ENCODE measurements at places on chromosomes 4 and X.

DNA sequence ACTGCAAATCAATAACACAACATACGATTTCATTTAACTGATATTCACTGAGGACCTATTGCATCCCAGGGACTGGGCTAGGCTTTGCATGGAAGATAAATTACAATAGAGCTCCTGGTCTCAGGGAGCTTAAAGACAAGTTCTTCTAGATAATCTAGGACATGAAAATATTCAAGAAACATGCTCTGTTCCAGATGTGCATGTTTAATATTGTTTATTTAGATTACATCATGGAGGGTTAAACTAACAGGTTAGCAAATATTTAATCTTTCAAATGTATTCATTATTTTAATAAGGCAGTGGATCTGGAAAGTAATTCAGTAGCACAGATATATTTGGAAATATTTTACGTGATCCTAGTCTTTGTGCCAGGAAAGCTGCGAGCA is 2430.3 kb downstream of the PCDH7 start:
- DNase-seq = no peak

DNA sequence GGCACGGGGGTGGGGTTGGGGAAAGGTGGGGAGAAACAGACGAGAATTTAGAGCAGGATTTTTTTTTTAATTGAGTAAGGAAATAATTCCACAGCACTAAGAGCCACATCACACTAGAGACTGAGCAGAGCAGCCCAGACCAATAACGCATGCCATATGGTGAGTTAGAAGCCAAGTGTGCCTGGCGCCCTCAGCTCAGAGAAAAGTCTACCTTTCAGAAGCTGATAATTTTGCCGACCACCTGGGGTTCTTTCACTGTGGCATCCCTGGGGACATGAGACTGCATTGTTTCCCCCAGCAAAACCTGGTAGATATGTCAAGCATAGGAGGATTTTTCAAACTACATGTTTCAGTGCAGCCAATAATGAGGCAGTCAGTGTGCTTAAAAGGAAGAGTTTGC is 516.8 kb downstream of the SMARCA1 start:
- no peak for DNase-seq

DNA sequence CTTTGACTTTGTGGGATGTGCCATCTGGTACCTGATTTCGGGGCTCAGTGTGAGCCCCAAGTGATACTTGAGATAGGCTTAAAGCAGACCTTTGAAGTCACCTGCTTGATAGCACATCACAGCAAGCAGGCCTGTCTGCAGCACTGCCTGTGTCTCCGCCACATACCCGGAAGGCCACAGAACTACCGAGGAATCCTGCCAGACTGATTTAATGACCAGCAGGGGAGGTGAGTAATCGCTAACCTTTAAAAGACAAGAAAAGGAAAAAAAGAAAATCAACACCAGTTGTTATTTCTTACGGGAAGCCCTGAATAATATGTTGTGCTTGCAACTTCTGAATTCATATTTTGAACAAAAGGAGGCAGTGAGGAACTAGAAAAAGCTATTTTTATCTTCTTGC is 6.8 kb downstream of the PTCHD1 start:
- DNase-seq = no peak

DNA sequence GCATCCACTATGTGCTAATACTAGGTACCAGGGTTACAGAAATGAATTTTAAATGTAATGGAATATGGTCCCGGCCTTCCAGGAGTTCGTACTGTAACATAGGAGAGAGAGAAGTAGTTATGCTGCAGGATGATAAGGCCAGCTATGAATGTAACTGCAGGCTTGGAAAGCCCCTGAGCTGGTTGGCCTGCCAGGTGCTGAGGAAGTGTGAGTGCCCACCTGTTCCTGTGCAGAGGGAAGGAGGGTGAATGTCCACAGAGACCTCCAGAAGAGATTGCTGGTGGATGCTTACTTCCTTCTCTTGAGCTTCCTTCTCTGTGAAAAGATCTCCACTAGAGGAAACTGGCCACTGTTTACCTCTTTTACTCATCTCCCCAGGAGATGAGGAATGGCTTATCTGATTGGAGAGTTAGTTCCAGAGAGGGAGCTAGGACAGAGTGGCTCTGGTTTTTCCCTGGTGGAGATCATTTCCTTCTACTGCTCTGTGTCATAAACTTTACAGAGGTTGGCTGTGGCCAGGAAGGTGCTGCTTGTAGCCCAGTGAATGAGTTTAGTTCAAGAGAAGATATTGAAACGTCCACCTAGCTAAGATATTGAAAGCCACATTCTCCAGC is 114.0 kb upstream of the LNX1 start:
- DNase-seq = peak; percentile 14

DNA sequence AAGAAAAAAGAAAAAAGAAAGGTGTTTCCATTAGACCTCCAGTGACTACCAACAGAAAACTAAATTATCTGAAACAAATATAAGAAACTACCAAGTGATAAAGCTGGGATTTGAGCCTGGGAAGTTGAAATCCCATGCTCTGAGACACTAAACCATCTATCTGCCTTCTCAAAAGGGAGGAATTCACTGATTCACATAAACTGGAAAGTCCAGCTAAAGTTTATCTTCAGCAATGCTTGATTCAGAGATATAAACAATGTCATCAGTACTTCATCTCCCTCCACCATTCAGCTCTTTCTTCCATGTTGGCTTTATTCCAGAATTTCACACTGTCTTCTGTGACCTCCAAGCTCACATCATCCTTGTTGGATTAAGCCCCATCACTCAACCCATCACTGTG is 96.3 kb downstream of the IQCM start:
- DNase-seq = no peak

DNA sequence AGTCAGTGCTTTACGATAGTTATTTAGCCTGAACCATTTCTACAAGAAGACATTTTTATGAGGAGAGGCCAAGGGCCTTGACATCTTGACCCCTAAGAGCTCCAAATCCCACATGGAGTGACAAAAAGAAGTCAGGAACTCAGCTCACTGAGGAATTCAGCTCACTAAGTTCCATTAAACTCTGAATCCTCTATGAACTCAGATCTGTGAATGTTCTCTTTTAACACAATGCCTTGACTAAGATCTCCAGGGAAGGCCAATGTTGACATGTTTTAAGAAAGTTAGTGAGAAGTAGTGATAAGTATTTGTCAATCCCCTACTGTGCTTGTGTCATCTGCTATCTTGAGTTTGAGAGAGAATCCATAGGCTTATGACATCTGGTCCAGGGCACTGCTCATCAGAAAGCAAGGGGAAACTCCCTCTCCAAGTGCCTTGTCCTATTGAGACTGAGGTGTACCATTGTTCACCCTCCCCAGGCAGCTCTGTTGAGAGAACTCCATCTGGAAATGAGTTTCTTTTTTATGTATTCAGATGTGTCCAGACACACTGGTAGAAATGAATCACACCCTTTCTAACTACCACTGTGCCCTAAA is 68.7 kb upstream of the PCDH19 start:
- no peak for DNase-seq

DNA sequence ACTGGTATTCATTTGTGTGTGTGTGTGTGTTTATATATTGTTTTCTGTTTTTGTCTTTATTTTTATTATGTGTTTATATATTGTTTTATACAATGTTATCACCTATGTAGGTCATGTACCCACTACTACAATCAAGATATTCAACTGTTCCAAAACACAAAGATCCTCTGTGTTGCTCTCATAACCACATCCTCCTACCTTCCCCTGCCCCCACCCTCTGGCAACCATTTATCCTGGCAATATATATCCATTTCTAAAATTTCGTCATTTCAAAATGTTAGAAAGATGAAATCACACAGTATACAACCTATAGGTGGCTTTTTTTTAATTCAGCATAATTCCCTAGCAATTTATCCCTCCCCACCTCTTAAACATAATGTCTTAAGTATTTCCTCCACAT is 18.8 kb upstream of the RPL34 start:
- DNase-seq = no peak

- no peak for DNase-seq
Observed at GRCh38 chr4:140330311-140330900, 43.0 kb upstream of the SCOC start.

DNA sequence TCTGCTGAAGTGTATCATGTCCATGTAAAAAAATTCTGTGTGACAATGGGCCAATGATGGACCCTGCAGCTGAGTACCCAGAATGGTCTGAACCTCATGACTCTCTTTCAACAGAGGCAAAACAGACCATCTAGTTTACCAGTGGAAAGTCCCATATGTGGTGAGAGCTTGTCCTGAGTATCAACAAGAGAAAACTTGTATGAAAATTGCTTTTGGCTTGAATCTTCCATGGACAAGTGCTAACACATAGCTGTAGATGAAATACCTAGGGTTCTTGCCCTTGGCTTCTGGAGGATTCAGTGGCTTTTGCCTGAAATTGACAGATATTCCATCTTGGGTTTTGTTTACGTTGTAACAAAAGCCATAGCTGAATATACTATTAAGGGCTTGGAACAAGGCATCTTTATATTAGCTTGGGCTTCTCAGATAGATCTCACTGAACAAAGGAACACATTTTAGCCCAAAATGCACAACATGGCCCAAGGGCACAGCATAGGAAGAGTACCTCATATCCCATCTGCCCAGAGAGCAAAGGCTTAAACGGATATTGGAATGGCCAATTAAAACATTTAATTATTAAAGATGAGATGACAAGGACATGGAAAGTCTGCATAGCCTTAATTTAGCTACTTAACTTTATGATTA is 128.5 kb upstream of the HPGD start:
- DNase-seq = no peak

GRCh38 chrX:53992589-53992988 is 51.7 kb downstream of the PHF8 start:
- DNase-seq = no peak

DNA sequence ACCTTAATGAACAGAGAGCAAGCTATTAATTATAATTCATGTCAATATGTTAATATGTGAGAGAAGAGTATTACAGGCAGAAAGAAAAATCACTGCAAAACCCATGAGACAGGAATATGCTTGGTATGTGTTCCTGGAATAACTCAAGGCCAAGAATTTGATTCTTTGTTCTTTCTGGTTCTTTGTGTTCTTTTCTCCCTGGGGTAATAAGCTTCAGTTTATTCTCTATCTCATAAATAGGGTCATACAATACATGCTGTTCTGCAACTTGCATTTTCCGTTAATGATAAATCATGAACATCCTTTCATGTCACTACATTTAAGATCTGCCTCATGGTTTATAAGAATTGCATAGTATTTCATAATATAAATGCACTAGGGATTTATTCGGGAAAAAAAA is 16.8 kb upstream of the THOC2 start:
- DNase-seq = no peak

GRCh38 chr4:25792200-25792791 is 70.5 kb downstream of the SEL1L3 start:
- DNase-seq = peak; percentile 7

GRCh38 chr4:7295911-7296660 is 103.7 kb downstream of the SORCS2 start:
- DNase-seq = peak; percentile 14

DNA sequence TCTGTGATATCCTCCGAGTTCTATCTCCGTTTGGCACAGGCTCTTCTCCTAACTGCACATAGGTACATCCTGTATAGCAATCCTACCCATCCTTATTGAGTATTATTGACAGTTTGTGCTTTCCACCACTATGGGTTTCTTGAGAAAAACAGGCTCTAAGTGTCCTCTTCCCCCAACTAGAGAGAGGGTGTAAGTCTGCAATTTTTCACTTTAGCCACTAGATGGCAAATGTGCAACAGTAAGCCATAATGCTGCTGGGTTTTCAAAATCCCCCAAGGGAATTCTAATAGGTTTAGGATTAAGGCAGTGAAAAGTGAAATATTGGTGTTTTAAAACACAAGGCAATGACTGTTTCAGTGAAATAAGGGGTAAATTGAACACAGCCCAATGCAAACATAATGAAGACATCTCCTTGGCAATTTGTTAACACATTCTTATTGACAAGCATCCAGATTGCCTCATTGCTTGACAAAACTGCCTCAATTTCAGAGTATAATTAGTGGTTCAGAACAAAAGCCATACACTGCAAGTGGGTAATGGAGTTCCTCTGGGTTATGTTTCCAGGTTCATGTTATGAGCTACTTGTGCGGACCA is 239.0 kb upstream of the HTR2C start:
- peak; percentile 1 for DNase-seq

GRCh38 chr4:159451006-159451405 is 348.1 kb downstream of the RAPGEF2 start:
- DNase-seq = no peak

DNA sequence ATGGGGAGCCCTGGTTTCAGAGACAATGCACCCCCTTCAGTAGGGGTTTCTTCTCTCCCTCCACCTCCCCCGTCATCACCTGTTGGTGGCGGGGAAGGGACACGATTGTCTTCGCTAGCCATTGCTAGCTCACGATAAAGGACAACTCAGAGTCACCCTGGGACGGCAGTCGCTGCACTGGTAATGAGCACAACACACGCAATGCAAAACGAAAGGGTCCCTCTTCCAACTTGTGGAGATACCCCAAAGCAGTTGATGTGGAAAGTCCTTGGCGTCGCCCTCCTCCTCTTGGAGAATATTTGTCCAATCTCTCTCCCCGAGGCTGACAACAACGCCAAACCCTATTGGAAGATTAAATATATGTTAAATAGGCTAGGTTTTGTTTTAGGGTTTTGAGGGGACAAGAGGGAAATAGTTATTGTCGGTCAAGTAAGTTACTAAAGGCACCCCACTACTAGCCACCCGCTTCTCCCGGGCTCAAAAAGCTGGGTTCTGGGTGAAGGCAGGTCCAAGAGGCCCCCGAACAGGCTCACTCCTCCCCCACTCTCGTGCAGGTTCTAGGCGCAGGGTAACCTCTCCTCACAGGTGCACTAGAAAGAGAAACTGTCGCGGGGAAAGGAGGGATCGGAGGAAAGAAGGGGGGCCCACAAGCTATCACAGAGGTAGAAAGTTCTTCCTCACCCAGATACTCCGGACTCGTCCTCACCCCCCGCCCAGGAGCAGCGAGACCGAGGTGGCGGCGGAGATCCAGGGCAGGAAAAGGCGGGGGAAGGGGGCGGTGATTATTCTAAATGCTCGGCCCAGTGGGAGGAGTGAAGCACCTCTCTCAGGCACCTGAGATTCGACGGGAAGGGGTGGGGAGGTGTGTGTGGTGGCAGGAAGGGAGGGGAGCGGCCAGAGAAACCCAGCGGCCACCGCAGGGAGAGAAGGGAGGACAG is at the start of gene LRBA:
Gene LRBA, minus strand, starts transcription at position 764 of the 938 bp plus-strand sequence. Its CDS starts 642 bp downstream, at position 122.
- peak; percentile 87 for DNase-seq

DNA sequence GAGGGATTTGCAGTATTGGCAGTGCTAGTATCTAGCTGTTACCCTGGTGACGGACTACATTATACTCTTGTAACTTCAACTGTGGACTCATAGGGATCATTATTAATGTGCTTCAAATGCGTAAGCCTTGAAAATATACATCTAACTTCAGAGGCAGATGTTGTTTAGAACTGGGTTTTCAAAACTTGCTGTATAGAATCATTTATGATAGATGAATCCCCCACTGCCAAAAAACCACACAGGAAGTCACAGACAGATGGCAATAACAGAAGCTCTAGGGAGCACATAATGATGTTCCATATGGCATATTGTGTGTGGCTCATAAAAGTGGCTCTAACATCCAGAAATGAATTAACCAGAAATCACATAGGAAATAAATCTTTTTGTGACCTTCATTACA is 62.3 kb upstream of the RELL1 start:
- DNase-seq = no peak

GRCh38 chrX:34426334-34426733 is 230.8 kb downstream of the TMEM47 start:
- no peak for DNase-seq

GRCh38 chr4:149203256-149204001 is 612.2 kb downstream of the IQCM start:
- no peak for DNase-seq
